Frontal cortex (tissue), 4 donors: ENCODE measurements at places on chromosomes 11 and 22.

DNA sequence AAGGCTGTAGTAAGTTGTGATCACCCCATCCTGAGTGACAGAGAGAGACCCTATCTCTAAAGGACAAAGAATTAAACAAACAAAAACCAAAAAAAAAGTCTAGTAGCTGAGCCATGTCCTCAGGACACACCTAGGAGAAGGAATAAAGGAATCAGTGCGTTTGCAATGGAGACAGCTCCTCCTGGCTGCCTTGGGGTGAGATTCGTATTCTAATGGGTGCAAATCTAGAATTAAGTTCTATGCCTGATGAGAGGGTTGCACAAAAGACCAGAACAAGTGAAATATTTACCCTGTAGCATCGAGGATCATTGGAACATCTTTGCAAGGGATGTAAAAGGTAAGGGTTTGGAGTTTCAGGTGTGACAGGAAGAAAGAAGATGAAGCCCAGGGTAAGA lies 70.3 kb upstream of the BMAL1 start:
- no peak for DNase-seq

DNA sequence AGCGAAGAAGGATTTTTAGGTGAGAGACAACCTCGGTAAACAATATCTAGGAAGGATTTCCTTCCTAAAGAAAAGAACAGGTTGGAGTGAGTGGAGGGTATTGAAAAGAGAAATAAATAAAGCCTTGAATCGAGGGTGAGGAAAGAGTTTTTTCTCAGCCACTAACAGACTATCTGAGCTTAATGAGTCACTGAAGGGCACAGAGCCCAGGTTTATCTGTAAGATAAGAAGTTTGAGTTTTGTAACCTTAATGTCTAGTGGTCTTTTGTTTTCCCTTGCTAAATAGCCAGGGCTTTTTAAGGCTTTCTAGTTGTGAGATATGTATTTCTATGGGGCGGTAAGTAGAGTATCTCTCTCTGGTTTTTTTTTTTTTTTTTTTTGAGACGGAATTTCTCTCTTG lies 394.5 kb upstream of the KIRREL3 start:
- DNase-seq, result no peak

GRCh38 chr11:73942010-73942409 lies 8.8 kb upstream of the DNAJB13 start:
- DNase-seq, result no peak

GRCh38 chr11:85863855-85864254 lies 8.7 kb downstream of the CCDC83 start:
- no peak for DNase-seq

DNA sequence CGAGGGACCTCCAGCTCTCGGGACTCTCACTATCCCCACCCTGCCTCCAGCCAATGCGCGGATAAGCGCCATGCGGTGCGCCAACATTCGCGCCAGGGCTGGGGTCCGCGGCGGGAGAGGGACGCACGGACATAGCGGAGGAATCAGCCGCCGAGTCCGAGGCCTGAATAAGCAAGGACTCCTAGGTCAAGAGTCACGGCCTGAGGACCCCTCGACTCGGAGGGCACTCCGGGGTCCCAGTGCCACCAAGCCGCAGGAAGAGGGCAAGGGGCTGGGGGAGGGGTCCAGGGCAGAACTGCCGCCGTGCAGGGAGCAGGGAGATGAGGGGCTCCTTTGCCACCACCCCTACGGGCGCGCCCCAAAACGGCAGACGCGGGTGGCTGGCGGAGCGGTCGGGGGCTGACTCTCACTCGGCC lies 552 bp downstream of the DSCAML1 start:
- DNase-seq, result no peak

DNA sequence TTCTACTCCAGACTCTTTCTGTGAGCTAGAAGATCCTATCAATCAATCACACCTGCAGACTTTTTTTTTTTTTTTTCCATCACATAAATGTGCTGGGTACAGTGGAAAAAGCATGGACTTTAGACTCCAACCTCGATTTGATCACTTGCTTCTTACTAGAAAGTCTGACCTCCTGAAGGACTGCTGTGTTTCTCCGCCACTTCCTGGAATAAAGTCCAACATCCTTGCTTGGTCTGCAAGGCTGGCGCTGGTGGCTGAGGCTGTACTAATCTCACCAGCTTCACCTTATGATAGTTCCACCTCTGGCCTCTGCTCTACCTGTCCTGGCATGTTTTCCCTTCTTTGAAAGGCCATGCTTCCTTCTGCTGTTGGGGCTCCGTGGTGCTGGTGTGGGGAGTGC lies 60.9 kb upstream of the SESN3 start:
- no peak for DNase-seq
